ENCODE measurements at places on chromosomes 11 and 22.

- no peak for DNase-seq
Observed at GRCh38 chr22:35721960-35722359, 4.3 kb downstream of the APOL5 start.

- no peak for DNase-seq
Observed at GRCh38 chr22:44574057-44574639, 76.1 kb upstream of the RTL6 start.

DNA sequence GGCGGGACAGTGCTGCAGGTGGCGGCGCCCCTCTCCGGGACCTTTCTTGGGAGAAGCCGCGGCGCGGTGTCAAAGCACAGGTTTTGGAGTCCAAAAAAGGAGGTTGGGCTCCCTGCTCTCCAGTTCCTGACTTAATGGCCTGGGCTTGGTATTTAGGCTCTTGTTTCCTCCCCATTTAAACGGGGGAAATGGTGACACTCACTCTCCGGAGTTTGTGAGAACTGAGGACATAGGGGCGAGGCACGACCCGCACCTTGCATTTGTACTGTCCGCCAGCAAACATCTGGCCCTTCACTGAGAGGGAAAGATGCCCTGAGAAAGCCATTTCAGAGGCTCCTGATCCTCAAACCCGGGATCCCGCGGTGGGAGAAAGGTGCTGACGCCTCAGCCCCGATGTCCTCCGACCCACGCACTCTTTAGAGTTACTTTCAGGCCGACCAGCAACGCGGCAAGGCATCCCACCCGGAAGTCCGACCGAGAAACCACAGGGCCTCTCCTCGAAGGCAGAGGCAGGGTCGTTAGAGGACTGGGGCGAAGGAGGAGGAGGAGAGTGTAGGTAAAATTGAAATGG lies 2.9 kb upstream of the WDR74 start:
- DNase-seq: no peak

DNA sequence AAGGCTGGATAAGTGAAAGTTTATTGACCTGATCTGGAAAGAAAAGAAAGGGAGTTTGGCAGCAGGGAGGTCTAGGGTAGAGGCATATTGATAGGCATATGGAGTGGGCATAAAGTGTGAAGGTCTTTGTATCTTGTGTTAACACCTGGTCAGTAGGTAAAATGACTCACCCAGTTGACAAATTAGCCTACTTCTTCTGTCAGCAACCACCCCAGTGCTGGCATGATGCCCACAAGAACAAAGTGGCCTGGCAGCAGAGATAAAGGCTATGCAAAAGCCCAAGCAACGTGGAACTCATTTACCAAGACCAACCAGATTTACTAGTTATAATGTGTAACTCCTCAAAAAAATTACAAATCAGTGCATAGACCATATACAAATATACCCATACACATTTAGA lies 4.9 kb downstream of the OR10A3 start:
- DNase-seq: no peak

- no peak for DNase-seq
Observed at GRCh38 chr11:45042560-45042959, 91.9 kb upstream of the TP53I11 start.

- DNase-seq: no peak
Observed at GRCh38 chr11:7418061-7418460, 67.2 kb upstream of the OLFML1 start.

GRCh38 chr11:67651976-67652781 lies 1.6 kb upstream of the ACY3 start:
- DNase-seq: no peak

DNA sequence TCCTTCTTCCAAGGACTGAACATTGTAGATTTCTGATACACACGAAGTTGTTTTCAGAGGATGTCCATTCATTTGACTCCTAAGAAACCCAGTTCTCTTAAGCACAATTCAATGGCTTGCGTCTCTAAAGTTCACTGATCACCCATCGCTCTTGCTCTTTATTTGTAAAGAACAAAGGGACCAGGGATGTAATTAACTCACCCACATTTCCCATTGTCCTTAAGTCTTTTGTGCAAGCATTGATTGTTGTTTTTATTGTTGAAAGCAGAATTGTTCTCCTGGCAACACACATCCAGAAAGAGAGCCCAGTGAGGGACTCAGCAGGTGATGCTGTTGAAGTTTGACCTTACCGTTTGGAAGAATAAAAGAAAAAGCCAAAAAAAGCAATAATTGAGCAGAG lies 59.2 kb downstream of the SPON1 start:
- DNase-seq: no peak

- no peak for DNase-seq
Observed at GRCh38 chr22:49998718-49999062, 13.9 kb downstream of the IL17REL start.
